Fibroblast of skin of right quadriceps (primary cell): ENCODE measurements at places on chromosomes 13 and 19.

DNA sequence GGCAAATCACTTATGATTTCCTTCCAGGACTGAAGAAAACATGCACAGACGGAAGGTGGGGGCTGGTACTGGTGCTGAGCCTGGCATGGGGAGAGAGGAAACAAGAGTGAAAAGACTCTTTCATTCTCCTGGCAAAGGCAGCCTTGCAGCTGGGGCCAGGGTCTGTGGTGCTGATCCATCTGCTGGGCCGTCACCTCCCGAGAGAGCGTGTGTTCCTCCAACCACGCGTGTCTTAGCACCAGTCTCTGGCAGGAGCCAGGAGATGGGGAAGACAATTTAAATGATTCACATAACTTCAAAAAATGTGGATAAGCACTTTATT lies 23.9 kb upstream of the SPART start:
- no peak for DNase-seq

- no peak for DNase-seq
These were observed 574.4 kb upstream of the KLF12 start for GRCh38 chr13:74708629-74709028.

GRCh38 chr19:55115446-55116065 lies 1.9 kb downstream of the PPP1R12C start:
- DNase-seq, result peak; percentile 21

GRCh38 chr13:48344264-48344663 lies 40.7 kb downstream of the RB1 start:
- no peak for DNase-seq

GRCh38 chr19:1250437-1251260 lies 2.3 kb downstream of the MIDN start:
- peak; percentile 82 for DNase-seq

GRCh38 chr13:106329941-106330340 lies 205.5 kb downstream of the EFNB2 start:
- DNase-seq, result no peak

DNA sequence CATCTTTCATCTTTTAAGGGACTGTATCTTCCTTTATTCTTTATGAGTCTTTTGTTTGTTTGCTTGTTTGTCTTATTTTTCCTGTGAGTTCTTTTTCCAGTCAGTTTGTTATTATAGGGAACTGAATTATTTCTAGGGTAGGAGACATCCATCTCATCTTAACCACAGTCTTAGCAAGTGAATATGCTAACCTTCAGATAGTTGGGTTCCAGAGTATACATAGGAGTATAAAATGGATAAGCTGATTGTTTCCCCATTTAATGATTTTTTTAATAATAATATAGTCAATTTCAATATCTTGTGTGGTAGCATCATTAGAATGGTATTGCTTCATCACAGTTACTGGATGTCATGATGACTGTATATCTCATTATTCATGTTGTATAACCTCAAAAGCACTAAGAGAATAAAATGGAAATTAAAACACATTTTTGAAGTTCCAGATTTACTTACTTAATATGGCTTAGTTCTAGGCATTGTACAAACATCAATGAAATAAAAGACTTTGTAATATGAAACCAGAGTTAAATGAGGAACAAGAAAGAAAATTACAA lies 33.0 kb downstream of the GPC6 start:
- peak; percentile 24 for DNase-seq
